Activated CD4-positive, alpha-beta T cell treated with anti-CD3 and anti-CD28 coated beads, Interleukin-2, amount 10 ng/mL, durations not matched to agents 7 days and 5 days (primary cell): ENCODE measurements at places on chromosomes 11 and 22.
A peak's percentile ranks its signal among the peaks of the same experiment; 100 is the strongest.

GRCh38 chr22:39490135-39490798 is 11.8 kb upstream of the MIEF1 start:
- H3K27ac ChIP-seq: no peak overlapping the region
- DNase-seq: peak; percentile 82
- H3K27me3 ChIP-seq: no peaks in the 10 kb centered on the region
- H3K4me1 ChIP-seq: peaks cover 21% of the 10 kb centered on the region
- H3K36me3 ChIP-seq: peaks cover 5% of the 10 kb centered on the region

DNA sequence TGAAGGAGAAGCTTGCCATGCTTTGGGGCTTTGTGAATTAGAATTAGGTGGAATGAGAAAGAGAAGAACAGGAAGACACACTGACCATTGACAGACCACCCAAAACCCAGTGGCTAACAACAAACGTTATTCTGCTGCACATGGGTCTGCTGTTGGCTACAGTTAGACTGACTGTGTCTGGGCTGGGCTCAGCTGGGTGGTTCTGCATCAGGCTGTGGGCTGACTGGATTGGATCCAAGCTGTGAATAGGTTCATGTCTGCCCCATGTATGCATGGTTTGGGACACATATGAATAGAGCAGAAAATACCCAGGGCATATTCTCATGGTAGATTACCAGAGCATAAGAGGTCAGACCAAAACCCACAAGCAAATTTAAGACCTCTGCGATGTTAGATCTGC is 11.7 kb upstream of the LDLRAD3 start:
- no peak for DNase-seq
- peaks cover 14% of the 10 kb centered on the region for H3K27me3 ChIP-seq
- no peak overlapping the region for H3K4me3 ChIP-seq
- no peak overlapping the region for H3K27ac ChIP-seq
- H3K36me3 ChIP-seq: no peaks in the 10 kb centered on the region
- no peaks in the 10 kb centered on the region for H3K4me1 ChIP-seq

DNA sequence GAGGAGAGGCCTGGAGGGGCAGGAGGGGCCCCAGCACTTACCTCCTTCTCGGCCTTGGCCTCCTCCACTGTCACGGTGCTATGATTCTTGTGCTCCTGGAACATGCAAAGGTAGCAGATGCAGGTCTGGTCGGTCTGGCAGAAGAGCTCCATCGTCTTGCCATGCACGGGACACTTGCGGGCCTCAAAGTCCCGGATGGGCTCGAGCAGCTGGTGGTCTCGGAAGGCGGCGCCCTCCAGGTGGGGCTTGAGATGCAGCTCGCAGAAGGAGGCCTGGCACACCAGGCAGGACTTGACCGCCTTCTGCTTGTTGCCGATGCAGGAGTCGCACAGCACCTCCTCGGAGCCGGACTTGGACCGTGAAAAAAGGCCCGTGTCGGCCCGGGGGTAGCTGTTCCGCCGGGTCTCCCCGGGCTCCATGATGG is 714 bp downstream of the TRIM29 start:
- H3K27ac ChIP-seq: no peak overlapping the region
- H3K4me3 ChIP-seq: no peak overlapping the region
- no peaks in the 10 kb centered on the region for H3K4me1 ChIP-seq
- no peaks in the 10 kb centered on the region for H3K36me3 ChIP-seq
- H3K27me3 ChIP-seq: peaks cover 6% of the 10 kb centered on the region

DNA sequence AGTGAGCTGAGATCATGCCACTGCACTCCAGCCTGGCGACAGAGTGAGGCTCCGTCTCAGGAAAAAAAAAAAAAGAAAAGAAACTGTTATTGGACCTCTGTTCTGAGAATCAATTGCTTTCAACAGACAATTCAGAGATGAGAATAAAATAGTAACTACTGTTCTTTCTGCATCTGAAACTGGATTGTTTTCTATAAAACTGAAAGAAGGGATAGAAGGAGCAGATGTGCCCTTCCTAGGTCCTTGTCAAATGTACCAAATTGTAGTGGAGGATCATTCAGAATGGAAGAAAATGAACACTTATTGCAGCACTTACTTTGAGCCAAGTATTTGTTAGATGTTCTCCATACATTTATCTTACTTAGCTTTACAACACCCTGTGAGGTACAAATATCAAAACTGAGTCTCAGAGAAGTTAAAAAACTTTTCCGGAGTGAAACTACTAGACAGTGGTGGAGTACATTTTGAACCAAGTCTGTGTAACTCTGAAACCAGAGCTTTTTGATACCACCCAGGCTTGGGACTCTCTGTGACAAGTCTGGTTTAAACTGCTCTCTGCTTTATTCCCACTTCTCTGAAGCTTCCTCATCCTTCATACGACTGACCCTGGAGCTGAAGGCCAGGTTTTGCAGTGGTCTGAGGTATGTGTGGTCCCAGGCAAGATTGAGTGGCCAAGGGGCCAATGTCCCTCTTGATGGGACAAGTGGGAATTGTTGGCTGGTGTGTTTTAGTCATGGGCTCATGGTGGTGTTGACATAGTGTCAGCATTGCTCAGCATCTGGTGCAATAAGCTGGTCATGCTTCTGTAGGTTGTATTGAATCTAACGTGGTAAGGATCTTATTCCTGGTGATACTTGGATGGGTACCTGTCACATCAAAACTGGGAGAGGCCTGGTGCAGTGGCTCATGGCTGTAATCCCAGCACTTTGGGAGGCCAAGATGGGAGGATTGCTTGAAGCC is 48.2 kb upstream of the CCDC134 start:
- H3K27ac ChIP-seq: peak overlapping the region; percentile 6
- H3K4me1 ChIP-seq: no peaks in the 10 kb centered on the region
- H3K36me3 ChIP-seq: no peaks in the 10 kb centered on the region
- no peak for DNase-seq
- H3K27me3 ChIP-seq: peaks cover 10% of the 10 kb centered on the region
- H3K4me3 ChIP-seq: no peak overlapping the region

- H3K4me1 ChIP-seq: peaks cover 22% of the 10 kb centered on the region
- H3K27me3 ChIP-seq: no peaks in the 10 kb centered on the region
- no peak overlapping the region for H3K4me3 ChIP-seq
- H3K27ac ChIP-seq: no peak overlapping the region
Measured at GRCh38 chr11:96008161-96008720, 84.3 kb upstream of the MTMR2 start.

DNA sequence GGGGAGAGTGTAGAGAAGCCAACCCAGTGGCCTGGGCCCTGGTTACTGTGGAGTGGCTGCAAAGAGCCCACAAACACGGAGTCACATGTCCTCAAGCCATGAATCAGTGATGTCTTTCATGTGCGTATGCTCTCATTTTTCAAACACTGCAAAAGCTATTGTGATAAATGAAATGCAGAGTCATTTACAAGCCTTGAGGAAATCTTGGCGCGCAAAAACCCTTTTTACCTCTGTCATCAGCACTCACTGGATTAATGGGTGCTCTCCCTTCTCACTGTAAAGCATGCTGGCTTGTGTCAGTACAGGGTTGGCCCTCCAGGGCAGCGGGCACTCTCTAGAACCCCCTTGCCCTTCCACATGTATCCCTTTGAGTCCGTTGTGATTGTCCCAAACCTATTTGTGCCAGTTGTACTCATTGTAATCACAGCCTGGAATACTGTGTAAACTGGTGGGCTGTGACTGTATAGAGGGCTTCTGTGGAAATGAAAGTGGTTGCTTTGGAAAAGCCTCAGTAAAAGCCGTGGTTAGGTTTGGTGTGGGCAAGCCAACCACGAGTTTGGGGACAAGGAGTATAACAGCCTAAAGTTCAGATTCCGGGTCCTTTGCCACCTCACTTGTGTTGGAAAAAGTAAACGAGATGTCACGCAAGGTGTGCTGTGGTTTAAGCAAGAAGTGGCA is 10.4 kb downstream of the GNAZ start:
- no peak overlapping the region for H3K27ac ChIP-seq
- H3K36me3 ChIP-seq: no peaks in the 10 kb centered on the region

- H3K4me3 ChIP-seq: no peak overlapping the region
- H3K36me3 ChIP-seq: no peaks in the 10 kb centered on the region
- H3K4me1 ChIP-seq: no peaks in the 10 kb centered on the region
- no peak overlapping the region for H3K27ac ChIP-seq
- DNase-seq: no peak
Measured at GRCh38 chr11:26700574-26701235, 21.2 kb downstream of the SLC5A12 start.

DNA sequence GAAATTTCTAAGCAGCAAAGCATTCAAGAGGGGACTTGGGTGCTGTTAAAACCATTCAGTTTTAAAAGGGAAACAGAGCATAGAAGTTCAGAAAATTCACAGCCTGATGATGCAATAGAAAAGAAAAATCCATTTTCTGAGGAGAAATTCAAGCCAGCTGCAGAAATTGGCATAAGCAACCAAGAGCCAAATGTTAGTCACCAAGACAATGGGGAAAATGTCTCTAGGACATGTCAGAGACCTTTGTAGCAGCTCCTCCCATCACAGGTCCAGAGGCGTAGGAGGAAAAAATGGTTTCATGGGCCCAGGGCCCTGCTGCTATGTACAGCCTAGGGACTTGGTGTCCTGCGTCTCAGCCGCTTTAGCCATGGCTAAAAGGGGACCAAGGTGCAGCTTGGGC is 5.5 kb upstream of the IRAG1 start:
- peaks cover 2% of the 10 kb centered on the region for H3K27me3 ChIP-seq
- H3K4me1 ChIP-seq: no peaks in the 10 kb centered on the region
- no peaks in the 10 kb centered on the region for H3K36me3 ChIP-seq
- no peak overlapping the region for H3K27ac ChIP-seq
- DNase-seq: no peak

- H3K27me3 ChIP-seq: peaks cover 2% of the 10 kb centered on the region
- no peak for DNase-seq
- no peaks in the 10 kb centered on the region for H3K36me3 ChIP-seq
- no peak overlapping the region for H3K4me3 ChIP-seq
- no peak overlapping the region for H3K27ac ChIP-seq
Measured at GRCh38 chr11:60717956-60718355, 6.6 kb upstream of the MS4A18 start.

GRCh38 chr22:46696229-46696518 is 41.9 kb downstream of the CERK start:
- H3K4me1 ChIP-seq: no peaks in the 10 kb centered on the region
- no peak for DNase-seq
- H3K4me3 ChIP-seq: no peak overlapping the region
- no peaks in the 10 kb centered on the region for H3K27me3 ChIP-seq

GRCh38 chr11:114802878-114803277 is 124.6 kb downstream of the NXPE2 start:
- no peaks in the 10 kb centered on the region for H3K36me3 ChIP-seq
- no peak overlapping the region for H3K4me3 ChIP-seq
- DNase-seq: no peak
- H3K4me1 ChIP-seq: no peaks in the 10 kb centered on the region
- H3K27me3 ChIP-seq: peaks cover 13% of the 10 kb centered on the region

- H3K4me1 ChIP-seq: no peaks in the 10 kb centered on the region
- no peak overlapping the region for H3K27ac ChIP-seq
- H3K36me3 ChIP-seq: peaks cover 4% of the 10 kb centered on the region
- no peak for DNase-seq
Measured at GRCh38 chr11:76141901-76142588, 64.3 kb downstream of the WNT11 start.

- H3K4me3 ChIP-seq: no peak overlapping the region
- no peak for DNase-seq
- H3K36me3 ChIP-seq: no peaks in the 10 kb centered on the region
- H3K4me1 ChIP-seq: no peaks in the 10 kb centered on the region
Measured at GRCh38 chr11:37264783-37265182, 666.7 kb upstream of the RAG2 start.

GRCh38 chr11:13009476-13009920 is 382 bp downstream of the RASSF10 start:
- H3K4me3 ChIP-seq: no peak overlapping the region
- no peak overlapping the region for H3K27ac ChIP-seq
- peaks cover 4% of the 10 kb centered on the region for H3K4me1 ChIP-seq
- no peak for DNase-seq
- H3K36me3 ChIP-seq: no peaks in the 10 kb centered on the region
- peaks cover 73% of the 10 kb centered on the region for H3K27me3 ChIP-seq

DNA sequence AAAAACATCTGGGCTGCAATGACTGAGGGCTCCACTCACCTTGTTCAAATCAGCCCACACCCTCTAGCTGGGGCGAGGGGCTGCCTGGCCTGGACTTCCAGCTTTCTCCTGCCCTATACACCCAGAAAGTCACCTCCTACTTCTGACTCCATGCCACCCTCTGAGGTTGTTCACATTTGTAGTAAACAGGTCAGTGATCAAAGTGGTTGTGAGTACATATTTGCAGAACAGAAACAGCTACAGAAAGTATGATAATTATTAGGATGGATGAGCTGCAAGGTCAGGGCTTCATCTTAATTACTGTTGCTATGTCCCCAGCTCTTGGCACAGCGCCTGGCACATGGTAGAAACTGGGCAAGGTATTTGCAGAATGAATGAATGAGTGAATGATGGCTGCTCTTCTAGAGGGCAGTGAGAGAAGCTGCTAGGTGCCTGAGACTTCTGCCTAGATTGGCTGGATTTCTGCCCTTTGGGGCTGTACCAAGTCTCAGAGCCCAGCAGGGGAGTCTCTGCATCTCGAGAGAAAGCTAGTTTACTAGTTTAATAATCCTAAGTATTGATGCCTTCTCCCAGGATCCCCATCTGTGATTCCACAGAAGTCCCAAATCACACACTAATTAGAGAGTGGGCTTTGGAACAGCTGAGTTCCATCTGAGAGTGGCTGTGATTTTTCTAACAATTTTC is 36.0 kb downstream of the SYT13 start:
- peaks cover 6% of the 10 kb centered on the region for H3K27me3 ChIP-seq
- DNase-seq: no peak
- no peak overlapping the region for H3K27ac ChIP-seq
- H3K4me3 ChIP-seq: no peak overlapping the region
- no peaks in the 10 kb centered on the region for H3K4me1 ChIP-seq
- H3K36me3 ChIP-seq: no peaks in the 10 kb centered on the region

DNA sequence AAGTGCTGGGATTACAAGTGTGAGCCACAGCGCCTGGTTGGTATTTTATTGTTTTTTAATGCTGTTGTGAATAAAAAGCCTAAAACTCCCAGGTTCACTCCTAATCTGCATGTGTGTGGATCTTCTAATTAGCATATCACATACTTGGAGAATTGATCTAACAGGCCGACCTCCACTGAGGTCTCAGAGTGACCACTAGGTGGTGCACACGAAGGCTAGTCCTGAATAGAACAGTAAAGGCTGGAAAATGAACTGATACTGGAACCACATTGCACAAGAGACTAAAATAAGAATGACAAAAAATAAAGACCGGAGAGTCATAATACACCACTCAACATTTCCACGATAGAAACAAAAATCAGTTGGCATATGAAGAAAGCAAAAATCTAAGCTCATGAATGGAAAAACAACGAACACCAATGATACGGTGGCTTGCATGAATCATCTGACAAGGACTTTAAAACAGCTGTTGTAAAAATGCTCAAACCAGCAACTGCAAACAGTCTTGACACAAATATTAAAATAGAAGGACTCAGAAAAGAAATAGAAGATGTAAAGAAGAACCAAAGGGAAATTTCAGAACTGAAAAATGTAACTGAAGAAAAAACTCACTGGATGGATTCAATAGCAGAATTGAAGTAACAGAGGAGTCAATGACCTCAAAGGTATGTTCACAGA is 19.2 kb downstream of the PIM3 start:
- no peak overlapping the region for H3K27ac ChIP-seq
- H3K4me1 ChIP-seq: peaks cover 20% of the 10 kb centered on the region
- no peak for DNase-seq
- peaks cover 9% of the 10 kb centered on the region for H3K27me3 ChIP-seq
- no peak overlapping the region for H3K4me3 ChIP-seq
